ENCODE measurements at places on chromosomes 3 and 15.

DNA sequence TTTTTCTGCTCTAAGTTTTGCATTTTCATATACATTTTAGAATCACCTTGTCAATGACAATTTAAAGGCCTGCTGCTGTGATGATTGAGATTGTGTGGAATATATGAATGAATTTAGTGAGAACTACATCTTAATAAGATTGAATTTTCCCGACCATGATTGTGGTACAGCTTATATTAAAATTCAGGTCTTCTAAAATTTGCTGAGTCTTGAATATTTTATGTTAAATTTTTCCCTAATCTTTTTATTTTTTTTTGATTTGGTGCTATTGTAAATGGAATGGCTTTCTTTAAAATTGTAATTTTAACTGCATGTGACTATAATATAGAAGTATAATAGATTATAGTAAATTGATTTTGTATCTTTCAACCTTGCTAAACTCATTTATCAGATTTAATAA lies 172.1 kb downstream of the IL1RAP start:
- no peak for DNase-seq

DNA sequence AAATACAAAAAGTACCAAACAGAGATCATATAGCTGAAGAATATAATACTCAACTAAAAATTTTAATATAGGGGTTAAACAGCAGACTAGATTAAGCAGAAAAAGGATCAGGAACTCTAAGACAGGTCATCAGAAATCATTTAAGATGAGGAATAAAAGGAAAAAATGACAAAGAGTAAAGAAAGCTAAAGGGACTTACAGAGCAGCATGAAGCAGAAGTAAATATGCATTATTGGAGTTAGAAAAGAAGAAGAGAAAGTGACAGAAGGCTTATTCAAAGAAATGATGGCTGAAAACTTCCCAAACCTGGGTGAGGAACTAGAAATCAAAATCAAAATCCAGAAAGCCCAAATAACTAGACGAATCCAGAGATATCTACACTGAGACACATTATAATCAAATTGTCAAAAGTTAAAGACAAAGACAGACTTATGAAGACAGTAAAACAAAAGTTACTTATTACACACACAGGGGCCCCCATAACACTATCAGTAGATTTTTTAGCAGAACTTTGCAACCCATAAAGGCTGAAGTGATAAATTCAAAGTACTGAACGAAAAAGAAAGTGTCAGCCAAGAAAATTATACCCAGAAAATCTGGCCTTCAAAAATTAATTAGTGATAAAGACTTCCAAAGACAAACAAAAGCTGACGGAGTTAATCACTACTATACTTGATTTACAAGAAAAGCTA lies 95.6 kb downstream of the SCAPER start:
- no peak for DNase-seq

- no peak for DNase-seq
These were observed 203.3 kb upstream of the AGTR1 start for GRCh38 chr3:148494451-148494850.

DNA sequence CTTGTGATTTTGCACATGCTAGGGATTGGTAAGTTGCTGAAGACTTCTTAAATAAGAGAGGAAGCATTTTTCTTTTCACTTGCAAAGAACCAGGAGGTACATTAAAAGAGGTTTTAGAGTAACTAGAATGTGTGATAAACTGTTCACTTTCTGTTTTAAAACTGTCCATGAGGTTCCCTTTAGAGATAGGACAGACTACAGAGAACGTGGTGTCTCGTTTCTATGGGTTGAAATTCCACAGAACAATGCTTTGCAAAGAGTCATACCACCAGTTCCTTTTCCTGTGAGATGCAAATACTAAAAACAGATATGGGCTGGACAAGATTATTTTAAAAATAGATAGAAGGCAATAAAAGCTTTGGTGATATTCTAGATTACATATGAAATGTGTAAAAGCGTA lies 372.8 kb downstream of the TIGIT start:
- DNase-seq: no peak

GRCh38 chr3:72411843-72412242 lies 436.4 kb downstream of the SHQ1 start:
- DNase-seq: no peak

DNA sequence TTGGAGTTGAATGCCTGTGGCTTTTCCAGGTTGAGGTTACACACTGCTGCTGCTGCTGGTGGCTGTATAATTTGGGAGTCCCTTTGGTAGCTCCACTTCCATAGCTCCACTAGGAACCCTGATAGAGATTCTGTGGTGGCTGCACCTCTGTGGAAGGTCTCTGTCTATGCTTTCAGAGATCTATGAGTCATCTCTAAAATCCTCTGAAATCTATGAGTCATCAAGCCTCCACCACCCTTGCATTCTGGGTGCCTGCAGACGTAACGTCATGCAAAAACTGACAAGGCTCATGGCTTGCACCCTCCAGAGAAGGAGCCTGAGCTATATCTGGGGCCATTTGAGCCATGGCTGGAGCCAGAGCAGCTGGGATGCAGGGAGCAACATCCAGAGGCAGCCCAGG lies 1037.0 kb upstream of the CFAP20DC start:
- DNase-seq: no peak

- DNase-seq: no peak
These were observed 53.4 kb upstream of the APEH start for GRCh38 chr3:49620728-49621127.

GRCh38 chr3:48440590-48440958 lies 517 bp downstream of the TMA7 start:
- DNase-seq: no peak

DNA sequence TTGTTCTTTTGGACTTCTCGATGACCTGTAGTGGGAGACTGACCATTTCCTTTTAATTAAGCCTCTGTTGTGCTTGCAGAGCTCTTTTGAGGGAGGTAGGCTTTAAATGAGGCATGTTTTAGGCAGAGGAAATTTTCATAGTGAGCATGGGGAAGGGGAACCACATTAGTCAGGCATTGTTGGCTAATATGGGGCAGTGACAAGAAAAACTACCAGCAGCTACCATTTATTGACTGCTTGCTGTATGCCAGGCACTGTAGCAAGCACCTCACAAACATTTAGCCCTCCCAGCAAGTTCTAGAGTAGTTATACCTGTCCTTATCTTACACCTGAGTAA lies 10.9 kb downstream of the ATG7 start:
- no peak for DNase-seq

Measured in CD4-positive, alpha-beta T cell treated with Interferon gamma for 1 hour (primary cell).